ENCODE measurements at places on chromosomes 11 and 22.
A peak's percentile ranks its signal among the peaks of the same experiment; 100 is the strongest.

DNA sequence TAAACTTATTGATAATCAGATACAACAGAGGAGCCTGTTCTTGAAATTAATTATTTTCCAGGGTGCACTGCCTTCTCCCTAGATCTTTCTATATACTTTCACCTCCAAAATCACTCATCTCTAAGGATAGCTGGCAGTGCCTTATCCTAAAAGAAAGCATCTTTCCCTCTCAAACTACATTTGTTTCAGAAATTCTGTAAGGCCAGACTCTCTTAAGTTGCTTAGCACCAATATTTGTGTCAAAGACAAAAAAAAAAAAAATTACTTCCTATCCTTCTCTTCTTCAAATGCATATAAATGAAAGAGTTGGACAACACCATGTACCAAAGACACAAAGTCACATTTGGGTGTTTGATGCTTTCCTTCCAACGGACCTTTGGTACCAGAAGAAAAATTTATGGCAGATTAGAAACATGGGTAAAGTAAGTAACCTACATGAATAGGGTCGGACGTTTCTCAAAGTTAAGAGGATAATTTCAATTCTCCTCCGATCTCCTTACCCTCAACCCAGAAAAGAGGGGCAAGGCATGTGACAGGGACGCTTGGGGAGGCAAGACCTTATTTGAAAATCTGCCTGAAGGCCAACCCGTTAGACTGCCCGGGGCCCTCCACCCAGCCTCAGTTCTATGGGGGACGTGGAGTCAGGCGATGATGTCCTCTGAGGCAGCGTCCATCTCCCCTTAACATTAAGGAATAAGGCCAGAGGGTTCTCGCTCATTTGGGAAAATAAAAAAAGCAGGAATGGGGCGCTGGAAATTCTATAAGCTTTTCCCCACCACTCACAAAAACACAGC, 66.3 kb downstream of the ETS1 start:
- peaks cover 21% of the 10 kb centered on the region for H3K36me3 ChIP-seq
- peaks cover 52% of the 10 kb centered on the region for H3K4me1 ChIP-seq
- peak; percentile 63 for DNase-seq
- no peaks in the 10 kb centered on the region for H3K27me3 ChIP-seq
- peak overlapping the region; percentile 96 for H3K27ac ChIP-seq

GRCh38 chr22:44351685-44352377, 39.1 kb upstream of the SHISAL1 start:
- no peak for DNase-seq
- no peaks in the 10 kb centered on the region for H3K27me3 ChIP-seq
- no peak overlapping the region for H3K4me3 ChIP-seq
- no peak overlapping the region for H3K27ac ChIP-seq

DNA sequence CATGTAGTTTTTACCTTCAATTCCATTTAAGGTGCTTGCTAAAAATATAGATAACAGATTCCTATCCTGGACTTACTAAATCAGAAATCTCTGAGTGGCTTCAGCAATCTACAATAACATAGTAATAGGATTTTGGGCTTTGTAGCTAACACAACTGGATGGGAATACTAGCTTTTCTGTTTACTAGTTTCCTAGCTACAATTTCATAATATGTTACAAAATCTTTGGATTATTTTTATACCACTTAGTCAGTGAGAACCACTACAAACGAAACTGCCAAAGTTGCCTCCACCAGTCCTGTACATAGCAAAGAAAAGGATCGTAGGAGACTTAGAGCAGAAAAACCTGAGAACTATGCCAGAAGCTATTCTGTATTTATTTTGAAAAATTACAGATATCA, 87.7 kb upstream of the ANO3 start:
- no peaks in the 10 kb centered on the region for H3K4me1 ChIP-seq
- no peaks in the 10 kb centered on the region for H3K27me3 ChIP-seq
- no peak overlapping the region for H3K27ac ChIP-seq

DNA sequence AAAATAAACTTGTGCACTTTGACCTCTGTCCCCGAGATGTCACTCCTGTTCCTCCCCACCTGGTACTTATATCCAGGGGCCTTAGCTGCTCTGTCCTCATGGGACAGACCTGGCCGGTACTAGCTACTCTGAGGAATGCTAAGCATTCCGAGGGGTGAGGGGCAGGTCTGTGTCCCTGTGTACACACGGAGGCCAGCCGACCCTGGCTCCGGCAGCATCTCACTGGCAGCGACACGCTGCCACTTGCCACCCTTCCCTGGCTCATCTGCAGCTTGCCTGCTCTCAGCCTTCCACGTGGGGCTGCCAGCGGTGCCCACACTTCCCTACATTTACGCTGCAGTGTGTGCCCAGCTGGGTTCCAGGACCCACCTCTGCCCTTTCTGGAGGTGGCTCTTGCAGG, 21.6 kb upstream of the TEF start:
- no peak overlapping the region for H3K27ac ChIP-seq
- DNase-seq = no peak
- no peaks in the 10 kb centered on the region for H3K4me1 ChIP-seq

- no peak overlapping the region for H3K4me3 ChIP-seq
- DNase-seq = peak; percentile 79
- no peak overlapping the region for H3K27ac ChIP-seq
- no peaks in the 10 kb centered on the region for H3K4me1 ChIP-seq
These were observed 1.6 kb upstream of the PHLDA2 start for GRCh38 chr11:2930704-2931419.

DNA sequence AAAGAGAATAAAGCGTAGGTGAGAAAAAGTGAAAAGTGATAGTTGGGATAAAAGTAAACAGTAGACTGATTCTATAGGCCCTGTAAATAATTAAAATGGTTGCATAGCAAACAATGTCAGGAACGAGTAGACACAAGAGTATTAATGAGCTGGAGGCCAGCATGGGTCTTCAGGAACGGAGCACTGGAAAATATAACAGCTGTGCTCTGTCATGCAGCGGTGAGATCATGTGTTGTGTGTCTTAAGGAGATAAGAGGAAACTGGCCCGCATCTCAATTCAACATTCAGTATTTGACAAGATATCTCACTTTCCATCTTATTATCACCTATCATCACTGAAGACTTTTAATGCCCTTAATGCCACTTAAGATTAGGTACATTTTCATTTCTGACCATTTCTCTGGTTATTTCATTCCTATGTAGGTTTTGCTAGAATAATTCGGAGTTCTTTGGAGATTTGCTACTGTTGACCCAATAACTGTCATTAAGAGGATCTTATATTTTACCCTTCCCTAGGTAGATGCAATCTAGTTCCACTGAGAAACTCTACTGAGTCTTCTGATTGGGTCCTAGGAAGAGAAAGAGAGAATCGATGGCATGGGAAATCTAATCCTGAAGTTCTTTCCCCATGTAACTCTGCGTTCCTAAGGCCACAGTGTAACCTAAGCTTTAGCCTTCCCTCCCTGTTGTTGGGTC, 35.5 kb upstream of the VWA5A start:
- no peaks in the 10 kb centered on the region for H3K4me1 ChIP-seq
- H3K36me3 ChIP-seq = no peaks in the 10 kb centered on the region
- no peak overlapping the region for H3K4me3 ChIP-seq
- H3K27ac ChIP-seq = no peak overlapping the region
- H3K27me3 ChIP-seq = no peaks in the 10 kb centered on the region

DNA sequence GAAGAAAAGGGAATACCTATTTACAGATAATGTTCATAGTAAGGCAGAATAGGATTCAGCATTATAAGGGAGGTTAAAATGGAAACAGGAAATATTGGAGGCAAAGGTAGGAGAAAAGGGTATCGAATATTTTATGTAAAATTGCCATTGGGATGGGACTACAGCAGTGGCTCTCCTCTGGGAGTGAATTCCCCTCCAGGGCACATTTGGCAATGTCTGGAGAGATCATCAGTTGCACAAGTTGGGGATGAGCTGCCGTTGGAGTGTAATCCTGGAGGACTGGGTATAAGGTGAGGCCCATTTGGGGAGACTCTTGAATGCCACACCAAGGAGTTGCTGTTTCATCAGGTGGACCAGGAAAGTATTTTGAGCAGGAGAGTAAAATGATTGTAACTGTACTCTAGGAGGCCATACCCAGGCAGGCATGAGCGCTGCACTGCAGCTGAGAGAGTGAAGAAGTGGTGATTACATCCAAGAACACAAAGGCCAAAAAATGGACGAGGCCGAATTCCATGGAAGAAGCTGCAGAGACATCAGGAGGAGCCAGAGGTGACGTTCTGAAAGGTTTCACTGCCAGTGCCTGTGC, 8.7 kb upstream of the ACRV1 start:
- H3K4me1 ChIP-seq = no peaks in the 10 kb centered on the region
- H3K27ac ChIP-seq = no peak overlapping the region
- no peaks in the 10 kb centered on the region for H3K27me3 ChIP-seq
- no peaks in the 10 kb centered on the region for H3K36me3 ChIP-seq

DNA sequence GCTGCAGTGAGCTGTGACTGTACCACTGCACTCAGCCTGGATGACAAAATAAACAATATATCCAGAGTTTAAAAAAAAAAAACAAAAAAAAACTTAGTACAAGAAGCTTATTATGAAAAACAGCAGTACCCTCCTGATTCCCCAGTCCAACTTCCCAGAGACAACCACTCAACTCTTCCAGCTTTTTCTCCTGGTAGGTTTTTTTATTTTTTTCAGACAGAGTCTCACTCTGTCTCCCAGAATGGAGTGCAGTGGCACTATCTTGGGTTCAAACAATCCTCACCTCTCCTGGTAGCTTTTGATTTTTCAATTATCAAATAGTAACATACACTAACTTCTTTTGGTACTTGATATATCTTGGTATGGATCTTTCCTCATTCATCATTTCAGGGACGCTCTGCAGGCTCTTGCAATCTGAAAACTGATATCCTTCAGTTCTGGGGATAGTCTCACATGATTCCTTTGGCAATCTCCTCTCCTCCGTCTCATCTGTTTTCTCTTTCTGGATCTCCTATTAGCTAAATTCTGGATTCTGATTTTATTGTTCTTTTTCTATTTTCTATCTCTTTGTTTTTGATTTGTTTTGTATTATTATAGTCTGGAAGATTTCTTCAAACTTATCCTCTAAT, 44.9 kb downstream of the ALG9 start:
- H3K27ac ChIP-seq = no peak overlapping the region
- no peaks in the 10 kb centered on the region for H3K27me3 ChIP-seq
- no peak overlapping the region for H3K4me3 ChIP-seq
- H3K4me1 ChIP-seq = peaks cover 5% of the 10 kb centered on the region

- H3K4me1 ChIP-seq = no peaks in the 10 kb centered on the region
- DNase-seq = no peak
- H3K27me3 ChIP-seq = no peaks in the 10 kb centered on the region
- H3K4me3 ChIP-seq = no peak overlapping the region
These were observed 19.6 kb upstream of the MTMR2 start for GRCh38 chr11:95943546-95943945.

DNA sequence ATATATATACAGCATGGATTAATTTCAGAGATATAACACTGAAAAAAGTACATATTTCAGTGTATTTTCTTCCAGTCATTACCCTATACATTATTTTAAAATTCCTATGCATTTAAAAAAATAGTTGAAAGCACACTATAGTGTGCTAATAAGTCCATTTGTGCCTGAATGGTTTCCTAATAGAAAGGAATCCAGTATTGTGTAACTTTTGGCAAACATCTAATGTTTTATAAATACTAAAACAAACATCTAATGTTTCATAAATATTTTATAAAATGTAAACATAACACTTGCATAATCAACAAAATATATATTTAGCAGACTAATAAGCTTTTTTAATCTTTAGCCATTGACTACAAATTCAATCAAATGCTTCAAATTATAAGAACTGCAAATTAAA, 126.6 kb upstream of the FIBIN start:
- no peak for DNase-seq
- no peaks in the 10 kb centered on the region for H3K4me1 ChIP-seq
- no peaks in the 10 kb centered on the region for H3K27me3 ChIP-seq
- no peak overlapping the region for H3K4me3 ChIP-seq

- DNase-seq = no peak
- no peaks in the 10 kb centered on the region for H3K4me1 ChIP-seq
- no peaks in the 10 kb centered on the region for H3K36me3 ChIP-seq
These were observed at the start of gene SHANK3 for GRCh38 chr22:50672471-50673230. Gene SHANK3 (plus strand): TSS chr22:50672823.

DNA sequence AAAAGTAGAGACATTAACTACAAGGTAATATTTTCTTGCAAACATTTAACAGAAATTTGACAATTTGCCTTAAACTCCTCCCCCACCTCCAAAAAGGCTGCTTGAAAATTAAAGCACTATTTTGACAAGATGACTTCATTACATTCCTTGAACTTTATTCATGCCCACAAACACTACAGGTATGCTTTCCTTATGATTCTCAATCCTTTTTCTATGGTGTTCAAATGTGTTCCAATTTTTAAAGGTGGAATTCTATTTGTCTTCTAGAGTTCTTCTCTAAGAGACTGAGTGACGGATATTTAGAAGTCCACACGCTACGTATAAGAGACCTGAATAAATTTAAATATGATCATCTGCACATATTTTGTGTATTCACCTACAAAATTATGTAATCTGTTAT, 69.4 kb downstream of the MRTFA start:
- H3K4me1 ChIP-seq = peaks cover 3% of the 10 kb centered on the region
- no peaks in the 10 kb centered on the region for H3K27me3 ChIP-seq
- H3K27ac ChIP-seq = no peak overlapping the region
- no peaks in the 10 kb centered on the region for H3K36me3 ChIP-seq
- DNase-seq = no peak
- no peak overlapping the region for H3K4me3 ChIP-seq

GRCh38 chr11:114501901-114502300, 57.8 kb downstream of the NXPE1 start:
- no peaks in the 10 kb centered on the region for H3K36me3 ChIP-seq
- DNase-seq = no peak
- no peaks in the 10 kb centered on the region for H3K27me3 ChIP-seq
- H3K4me1 ChIP-seq = no peaks in the 10 kb centered on the region

GRCh38 chr11:111944651-111945051, 7.5 kb downstream of the DIXDC1 start:
- no peak for DNase-seq
- H3K36me3 ChIP-seq = no peaks in the 10 kb centered on the region
- H3K4me3 ChIP-seq = no peak overlapping the region
- no peak overlapping the region for H3K27ac ChIP-seq

DNA sequence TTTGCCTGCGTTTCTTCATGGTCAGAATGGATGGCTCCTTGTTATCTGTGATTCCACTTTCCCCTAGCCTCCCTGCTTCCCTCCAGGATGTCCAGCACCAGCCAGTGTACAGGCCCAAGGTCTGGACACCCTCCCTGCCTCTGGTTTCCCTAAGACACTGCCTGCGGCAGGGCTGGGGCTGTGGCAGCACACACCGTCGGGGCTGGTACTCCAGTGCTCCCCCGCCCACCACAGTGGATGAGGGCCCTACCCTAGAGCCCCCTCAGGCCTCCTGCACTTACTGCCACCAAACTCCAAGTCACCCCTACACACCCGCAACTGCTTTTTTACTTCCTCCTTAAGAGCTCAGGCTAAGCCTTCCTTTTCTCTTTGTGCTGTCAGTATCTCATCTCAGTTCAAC, 28.9 kb downstream of the ZNF214 start:
- H3K36me3 ChIP-seq = no peaks in the 10 kb centered on the region
- DNase-seq = no peak
- H3K27ac ChIP-seq = no peak overlapping the region

DNA sequence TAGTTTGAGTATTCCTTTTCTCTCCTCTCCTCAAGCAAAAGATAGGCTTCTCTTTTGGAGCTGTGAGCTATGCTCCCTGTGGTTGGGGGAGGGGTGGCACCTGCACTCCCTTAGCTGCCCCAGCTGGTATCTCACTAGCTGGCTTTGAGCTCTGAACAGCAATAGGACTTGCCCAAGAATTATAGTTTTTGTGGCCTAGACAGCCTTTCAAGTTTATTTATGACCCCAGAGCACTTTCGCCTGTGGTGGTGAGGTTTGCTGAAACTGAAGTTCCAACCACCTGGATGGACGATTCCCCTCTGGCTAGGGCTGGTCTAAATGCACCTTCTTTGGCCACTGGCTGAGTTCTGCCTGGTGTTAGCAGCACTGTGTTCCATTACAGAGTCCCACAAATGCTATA, 37.1 kb upstream of the SLC37A2 start:
- DNase-seq = no peak
- H3K4me3 ChIP-seq = no peak overlapping the region
- H3K36me3 ChIP-seq = no peaks in the 10 kb centered on the region
- no peak overlapping the region for H3K27ac ChIP-seq
- H3K27me3 ChIP-seq = no peaks in the 10 kb centered on the region
- H3K4me1 ChIP-seq = no peaks in the 10 kb centered on the region
